H1 (cell line): ENCODE measurements at places on chromosomes 3 and 15. TPM values are rescaled to one million over a fixed set of nuclear protein-coding genes. Genes with fewer than 3 reads are reported as not detected.

SMAD6 gene
- 7.0 and 7.6 TPM in 2 replicates for total RNA-seq

SOX2 gene
- 247 and 260 TPM in 2 replicates for total RNA-seq

CCDC9B gene
- total RNA-seq: 0.33 and 0.78 TPM in 2 replicates

MESP2 gene
- total RNA-seq: 0.35 and 0.38 TPM in 2 replicates

DNA sequence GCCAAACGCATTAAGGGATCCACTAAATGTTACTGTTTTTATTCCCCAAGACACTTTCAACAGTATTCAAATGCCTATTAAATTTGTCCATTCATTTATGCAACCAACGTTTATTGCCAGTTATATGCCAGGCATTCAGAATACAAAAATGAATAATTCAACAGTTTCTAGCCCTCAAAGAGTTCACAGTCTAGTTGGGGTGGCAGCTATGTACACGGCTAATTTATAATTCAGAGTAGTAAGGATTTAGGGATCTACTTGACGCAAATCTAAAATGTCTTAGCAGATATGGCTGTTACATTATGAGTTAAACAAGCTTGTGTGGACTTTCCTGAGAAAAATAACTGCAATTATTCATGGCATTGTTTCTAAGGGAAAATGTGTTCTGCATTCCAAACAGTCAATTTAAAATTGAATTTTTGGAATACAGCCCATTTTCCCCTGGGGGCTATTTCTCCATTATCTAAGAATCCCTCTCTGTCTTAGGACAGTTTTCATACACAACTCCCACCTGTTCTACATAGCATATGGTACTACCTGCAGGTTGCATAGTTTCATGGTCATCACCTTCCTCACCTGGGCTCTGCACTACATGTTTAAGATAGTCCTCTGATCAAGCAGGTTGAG, 11.5 kb upstream of the MSL2 start:
- no peak for DNase-seq

DNA sequence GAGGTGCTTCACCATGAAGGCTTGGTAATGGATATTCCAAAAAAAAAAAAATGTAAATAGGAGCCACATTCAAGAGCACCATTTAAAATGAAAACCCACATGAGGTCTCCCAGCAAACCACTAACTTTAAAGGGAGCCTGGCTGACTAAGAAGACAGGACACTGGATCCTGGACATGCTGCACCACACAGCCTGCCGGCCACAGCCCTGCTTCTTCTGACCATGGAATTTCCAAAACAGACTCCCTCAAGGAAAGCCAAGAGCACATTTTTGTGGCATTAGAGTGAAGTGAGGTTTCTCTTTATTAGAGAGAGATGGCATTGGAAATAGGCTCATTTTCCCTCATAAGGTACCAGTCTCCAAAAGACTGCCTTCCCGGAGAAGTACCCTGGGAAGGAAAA, 113.9 kb downstream of the RORA start:
- no peak for DNase-seq

GRCh38 chr15:65963911-65964482, 94.7 kb downstream of the RAB11A start:
- no peak for DNase-seq

- DNase-seq: peak; percentile 68
These were observed 9.2 kb upstream of the RBSN start for GRCh38 chr3:15108082-15108545.

- no peak for DNase-seq
These were observed 9.7 kb upstream of the LARP6 start for GRCh38 chr15:70863450-70864218.

- no peak for DNase-seq
These were observed 81.4 kb downstream of the TM4SF4 start for GRCh38 chr3:149555927-149556326.

DNA sequence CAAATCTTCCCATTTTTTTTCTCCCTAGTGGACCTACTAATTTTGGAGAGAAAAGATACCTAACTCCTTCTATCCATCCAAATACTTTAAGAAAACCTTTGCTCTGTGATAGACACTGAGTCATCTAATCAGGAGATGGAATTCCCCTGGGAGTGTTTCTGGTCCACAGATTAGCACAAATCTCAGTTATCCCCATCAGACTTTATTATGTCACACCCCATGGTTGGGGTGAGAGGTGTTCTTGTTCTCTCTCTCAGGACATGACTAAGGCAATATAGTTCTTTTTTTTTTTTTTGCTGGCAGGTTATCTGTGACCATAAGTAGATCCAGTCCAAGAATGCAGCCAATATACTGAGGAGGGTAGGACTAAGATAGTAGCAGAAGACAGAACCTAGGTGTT, 15.8 kb downstream of the SLC9A9 start:
- DNase-seq: no peak

DNA sequence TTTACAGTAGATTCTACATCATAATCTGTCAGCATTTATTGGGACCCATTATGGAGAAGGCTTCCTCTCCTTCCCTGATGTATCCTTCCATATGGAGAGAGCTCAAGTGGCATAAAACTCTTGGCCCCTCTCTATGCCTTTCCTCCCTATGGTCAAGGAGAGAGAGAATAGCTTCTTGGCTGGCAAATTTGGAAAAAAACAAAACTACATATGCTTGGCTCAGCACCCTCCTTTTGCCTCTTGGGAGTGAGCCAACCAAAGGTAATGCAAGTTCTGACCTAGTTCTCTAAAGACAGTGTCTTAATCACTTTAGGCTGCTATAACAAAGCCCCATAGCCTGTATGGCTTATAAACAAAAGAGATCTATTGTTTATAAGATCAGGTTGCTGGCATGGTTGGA, 37.5 kb downstream of the C3orf70 start:
- DNase-seq: no peak
